ENCODE measurements at places on chromosomes 7 and 10. TPM values are rescaled to one million over a fixed set of nuclear protein-coding genes. Genes with fewer than 3 reads are reported as not detected.

GRCh38 chr10:89183571-89183970 lies 23.5 kb downstream of the CH25H start:
- DNase-seq: peak; percentile 47

DNA sequence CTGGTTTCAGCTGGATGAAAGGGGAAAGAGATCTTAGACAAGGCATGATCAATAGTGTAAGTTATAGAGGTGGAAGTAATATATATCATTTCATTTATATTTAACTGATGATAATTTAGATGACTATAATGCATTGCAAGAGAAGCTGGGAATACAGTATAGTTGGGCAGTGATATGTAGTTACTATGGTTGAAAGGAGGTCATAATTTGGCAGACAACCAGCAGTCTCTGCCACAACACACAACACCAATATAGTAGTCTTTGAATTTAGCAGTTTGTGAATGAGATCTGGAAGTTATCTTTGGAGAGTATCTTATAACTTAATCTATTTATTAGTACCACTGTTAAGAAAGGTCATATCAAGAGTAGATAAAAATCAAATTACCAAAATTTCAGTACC lies 39.9 kb downstream of the TAX1BP1 start:
- DNase-seq: no peak

C10orf105 gene
- total RNA-seq: under 0.01 TPM

BLOC1S2 gene
- 88.8 TPM for total RNA-seq

GRCh38 chr10:21405981-21406380 lies 119.5 kb downstream of the SKIDA1 start:
- no peak for DNase-seq

DNA sequence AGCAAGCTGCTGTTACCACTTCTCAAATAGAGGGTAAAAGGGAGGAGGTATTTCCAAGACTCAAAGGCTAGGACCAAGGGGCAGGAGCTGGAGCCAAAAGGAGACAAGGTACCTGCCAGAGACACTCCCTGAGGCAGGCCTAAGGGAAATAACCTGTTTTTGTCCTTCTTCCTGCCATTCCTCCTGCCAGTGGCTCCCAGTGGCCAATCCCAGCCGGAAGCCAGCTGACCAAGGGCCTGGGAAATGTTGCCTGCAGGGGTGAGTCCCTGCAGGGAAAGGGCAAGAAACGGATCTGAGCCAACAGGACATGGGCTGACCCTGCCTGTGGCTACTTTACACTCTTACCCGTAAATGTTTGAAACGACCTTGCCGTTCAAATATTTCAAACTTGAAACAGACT lies 3.5 kb downstream of the CYTH3 start:
- DNase-seq: no peak

DNA sequence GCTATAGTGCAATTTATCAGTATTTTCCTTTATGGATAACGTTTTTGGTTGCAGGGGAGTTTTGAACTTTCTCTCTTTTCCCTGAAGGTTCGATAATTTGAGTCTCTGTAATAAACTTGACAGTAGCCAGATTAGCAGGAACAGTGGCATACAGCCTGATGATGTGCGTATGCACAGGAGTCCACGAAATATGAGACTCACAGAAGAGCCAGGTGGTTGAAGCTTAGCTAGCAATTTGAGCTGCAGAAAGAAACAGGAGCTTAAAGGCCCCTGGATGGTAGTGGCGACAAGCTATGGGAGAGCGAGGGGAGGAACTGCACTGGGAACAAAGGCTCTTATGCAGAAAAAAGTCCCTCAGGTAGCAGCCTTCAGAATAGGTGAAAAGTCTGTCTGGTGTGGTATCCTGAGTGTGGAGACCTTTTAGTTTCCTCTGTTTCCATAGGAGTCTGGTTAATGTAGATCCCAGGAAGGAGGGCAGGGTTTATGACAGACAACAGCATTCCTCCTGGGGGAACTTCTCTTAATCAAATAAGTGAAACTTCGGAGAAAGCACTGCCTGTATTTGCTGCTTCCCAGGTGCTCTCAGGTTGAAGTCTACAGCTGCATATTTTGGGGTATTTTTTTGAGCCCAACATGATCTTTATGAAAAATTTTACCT lies 32.7 kb downstream of the FANK1 start:
- no peak for DNase-seq

CPA2 gene
- under 0.01 TPM for total RNA-seq

- DNase-seq: no peak
These were observed 96.2 kb downstream of the EXOC4 start for GRCh38 chr7:133349101-133349500.

BLNK gene
- 0.51 TPM for total RNA-seq

DNA sequence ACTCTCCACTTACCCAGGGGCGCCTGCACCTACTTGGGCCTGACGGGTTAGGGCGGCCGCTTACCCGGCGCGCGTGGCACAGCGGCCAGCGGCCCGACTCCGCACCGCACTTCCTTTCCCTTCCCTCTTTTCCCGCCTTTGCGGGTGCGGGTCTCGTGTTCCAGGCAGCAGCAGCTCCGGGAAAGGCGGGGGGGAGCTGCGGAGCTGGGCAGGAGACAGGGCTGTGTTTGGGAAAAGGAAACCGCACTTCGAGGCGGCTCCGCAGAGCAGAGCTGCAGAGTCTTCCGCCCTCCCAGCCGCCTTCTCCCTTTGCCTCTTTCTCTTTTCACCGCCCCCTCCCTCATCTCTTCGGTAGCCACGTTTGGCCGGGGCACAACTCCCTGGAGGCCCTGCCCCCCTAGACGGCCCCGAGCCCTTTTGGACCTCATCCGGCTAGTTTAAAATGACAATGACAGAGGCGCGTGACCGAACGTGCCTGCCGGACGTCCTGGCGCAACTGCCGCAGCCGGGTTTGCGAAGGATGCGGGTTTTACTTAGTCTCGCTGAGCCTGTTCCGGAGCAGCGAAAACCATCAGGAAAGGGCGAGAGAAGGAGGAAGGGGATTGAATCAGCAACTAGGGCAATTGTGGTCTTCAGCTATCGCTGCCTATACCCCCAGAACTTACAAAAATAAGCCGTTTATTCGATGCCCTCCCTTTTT lies 7.9 kb upstream of the PAX2 start:
- DNase-seq: no peak

- no peak for DNase-seq
These were observed 122.2 kb upstream of the PRSS58 start for GRCh38 chr7:142380069-142380468.

VWA2 gene
- under 0.01 TPM for total RNA-seq

GLRX3 gene
- total RNA-seq: 51.7 TPM

DNA sequence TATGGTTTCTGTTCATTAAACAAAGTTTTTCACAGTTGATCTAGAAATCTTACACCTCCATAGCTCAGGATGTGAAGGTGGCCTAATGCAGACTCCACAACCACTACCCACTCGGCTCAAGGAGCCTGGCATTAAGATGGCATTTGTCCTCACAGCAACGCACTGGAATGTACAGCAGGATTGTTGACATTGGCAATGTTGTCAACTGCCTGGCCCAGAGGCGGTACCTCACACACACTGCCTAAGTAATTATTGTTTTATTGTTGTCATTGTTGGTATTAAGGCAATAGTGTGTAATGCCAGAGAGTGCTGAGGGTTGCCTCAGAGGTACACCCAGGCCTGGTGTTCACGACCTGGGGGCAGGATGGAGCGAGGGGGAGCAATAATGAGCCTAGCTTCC lies 38.3 kb downstream of the LRRC18 start:
- DNase-seq: no peak

DNA sequence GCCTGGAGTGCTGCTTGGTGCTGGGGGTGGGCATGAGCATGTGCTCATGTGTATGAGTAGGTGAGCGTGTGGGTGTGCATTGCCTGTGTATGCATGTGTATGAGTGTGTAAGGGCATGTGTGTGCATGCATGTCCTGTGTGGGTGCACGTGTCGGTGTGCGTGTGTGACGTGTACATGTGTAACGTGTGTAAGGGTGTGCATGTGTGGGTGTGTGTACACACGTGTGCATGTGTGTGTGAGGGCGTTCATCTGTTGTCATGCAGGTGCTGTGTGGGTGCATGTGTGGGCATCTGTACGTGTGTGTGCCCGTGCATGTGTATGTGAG lies 30.3 kb downstream of the FAM20C start:
- DNase-seq: no peak

DNA sequence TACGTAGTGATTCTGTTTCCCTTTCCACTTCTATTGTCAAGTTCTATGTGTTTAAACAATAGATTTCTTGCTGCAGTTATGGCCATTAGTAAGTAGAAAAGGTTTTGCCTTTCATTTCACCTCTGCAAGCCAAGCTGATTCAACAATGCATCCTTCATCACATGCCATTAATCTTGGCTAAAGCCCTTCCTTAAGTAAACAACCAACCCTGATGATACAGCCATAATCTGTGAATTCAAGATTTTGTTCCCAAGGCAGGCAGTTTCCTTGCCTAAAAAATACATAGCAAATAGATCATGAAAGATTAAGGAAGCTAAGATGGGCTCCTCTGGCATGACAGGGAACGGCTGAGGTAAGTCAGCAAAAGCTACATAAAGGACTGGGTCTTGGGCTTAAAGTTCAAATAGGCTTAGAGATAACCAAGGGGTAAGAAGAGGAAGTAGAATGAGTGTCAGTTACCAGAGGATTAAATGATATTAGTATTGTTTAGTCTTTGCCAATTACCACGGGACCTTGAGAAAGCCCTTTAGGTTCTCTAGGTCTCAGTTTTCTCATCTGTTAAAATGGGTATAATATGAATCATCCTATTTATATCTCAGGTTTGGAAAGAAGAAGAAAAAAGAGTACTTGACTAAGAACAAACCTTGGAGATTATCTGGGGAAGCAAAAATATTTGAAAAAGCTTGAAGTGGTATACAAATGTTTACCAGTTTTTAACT lies 35.9 kb upstream of the ANK3 start:
- DNase-seq: peak; percentile 93

VAX1 gene
- total RNA-seq: not detected

SEMA3D gene
- 12.1 TPM for total RNA-seq

IL6 gene
- total RNA-seq: 22.1 TPM

DNA sequence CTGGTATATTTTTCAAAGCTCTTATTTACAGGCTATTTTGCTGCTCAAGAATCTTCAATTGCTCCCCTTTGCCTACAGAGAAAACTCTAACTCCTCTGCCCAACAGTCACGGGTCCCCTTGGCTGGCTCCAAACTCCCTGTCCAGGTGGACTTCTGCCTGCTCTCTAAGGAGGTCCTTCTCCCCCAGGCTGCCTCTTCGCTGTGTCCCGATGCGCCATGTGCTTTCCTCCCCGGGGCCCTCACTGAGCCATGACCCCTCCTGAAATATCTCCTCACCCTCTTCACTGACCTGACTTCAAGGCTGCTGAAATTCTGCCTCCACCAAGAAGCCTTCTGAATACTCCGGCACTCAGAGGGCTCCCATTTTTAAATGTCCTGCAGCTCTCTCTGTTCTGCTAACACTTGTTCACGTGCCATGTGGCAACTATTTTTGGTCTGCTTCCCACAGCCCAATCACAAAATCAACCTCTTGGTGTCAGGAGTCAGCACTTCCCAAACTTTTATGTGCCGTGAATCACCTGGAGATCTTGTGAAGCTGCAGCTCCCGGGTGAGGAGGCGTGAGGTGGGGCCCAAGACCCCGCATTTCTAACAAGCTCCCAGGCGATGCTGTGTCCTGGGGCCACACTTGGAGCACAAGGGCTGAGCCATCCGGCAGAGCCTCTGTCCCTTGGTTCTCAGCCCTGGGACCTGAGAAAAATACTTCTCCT lies 85.7 kb upstream of the COL13A1 start:
- no peak for DNase-seq

KCP gene
- 0.50 TPM for total RNA-seq

DNA sequence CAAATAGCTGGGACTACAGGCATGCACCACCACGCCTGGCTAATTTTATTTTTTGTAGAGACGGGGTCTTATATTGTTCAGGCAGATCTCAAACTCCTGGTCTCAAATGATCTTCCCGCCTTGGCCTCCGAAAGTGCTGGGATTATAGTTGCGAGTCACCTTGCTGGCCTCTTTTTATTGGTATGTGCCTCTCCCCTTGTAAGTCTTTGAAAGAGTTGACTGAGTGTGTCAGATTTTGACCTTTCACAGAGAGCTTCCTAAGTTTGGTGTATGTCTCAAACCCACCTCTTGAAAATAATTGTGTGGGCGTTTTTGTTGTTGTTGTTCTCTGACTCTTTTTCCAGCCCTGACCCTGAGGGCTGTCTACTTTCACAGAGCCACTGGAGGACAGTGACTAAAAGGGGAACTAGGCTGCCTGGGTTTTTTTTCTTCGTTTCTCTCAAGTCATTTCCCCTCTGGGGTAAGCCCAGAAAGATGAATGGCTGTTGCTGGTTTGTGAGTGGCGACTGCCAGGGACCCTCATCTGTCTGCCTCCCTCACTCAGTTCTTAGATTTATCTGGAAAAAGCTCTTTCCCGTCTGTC lies 262.8 kb downstream of the ZEB1 start:
- DNase-seq: no peak

Measured in fibroblast of lung (primary cell).